ENCODE measurements at places on chromosomes 4 and X. TPM values are rescaled to one million over a fixed set of nuclear protein-coding genes. Genes with fewer than 3 reads are reported as not detected.

DNA sequence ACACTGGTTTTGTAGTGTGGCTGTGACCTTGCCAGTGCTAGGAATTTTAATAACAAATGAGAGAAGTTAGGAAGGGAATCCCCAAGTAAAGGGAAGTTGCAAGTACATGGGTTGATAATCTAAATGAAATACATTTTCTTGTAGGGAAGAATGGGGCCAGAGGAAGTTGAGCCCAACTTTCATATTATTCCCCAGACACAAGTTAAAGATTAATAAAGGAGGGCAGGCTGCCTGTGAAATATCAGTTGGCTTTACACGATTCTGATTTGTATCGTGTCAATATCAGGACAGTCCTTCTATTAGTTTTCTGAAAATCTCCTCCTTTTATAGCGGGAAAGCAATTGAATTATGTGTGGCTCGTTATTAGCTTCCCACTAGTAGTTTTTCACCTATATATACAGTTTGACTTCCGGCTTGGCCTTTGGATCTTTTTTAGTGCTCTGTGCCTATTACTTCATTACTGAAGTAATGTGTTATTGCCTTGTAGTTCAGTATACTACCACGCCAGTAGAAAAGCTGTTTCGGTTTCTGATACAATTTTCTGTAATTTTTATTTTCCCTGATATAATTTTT lies 1.7 kb downstream of the PDLIM5 start:
- DNase-seq = no peak

- no peak for DNase-seq
Observed at GRCh38 chr4:93867416-93868001, 39.0 kb downstream of the ATOH1 start.

DNA sequence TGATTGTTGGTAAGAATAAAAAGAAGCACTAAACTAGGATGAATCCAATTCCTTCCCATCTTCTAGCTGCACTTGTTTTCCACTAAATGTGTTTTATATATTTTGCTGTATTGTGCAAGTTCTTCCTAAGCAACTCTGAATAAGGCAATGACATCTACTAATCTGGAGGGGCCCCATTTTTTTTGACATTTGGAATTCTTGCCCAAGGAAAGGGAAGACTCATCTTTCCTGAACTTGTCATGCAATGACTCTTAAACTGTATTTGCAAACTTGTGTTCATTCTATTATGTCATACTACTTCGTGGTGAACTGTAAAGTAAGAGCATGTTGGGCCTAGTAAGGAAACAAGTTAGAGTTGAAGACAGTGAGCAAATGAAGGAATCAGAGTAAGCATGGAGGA lies 45.9 kb downstream of the FREM3 start:
- DNase-seq = no peak

GRCh38 chr4:158094413-158095134 lies 78.3 kb downstream of the GASK1B start:
- no peak for DNase-seq

DNA sequence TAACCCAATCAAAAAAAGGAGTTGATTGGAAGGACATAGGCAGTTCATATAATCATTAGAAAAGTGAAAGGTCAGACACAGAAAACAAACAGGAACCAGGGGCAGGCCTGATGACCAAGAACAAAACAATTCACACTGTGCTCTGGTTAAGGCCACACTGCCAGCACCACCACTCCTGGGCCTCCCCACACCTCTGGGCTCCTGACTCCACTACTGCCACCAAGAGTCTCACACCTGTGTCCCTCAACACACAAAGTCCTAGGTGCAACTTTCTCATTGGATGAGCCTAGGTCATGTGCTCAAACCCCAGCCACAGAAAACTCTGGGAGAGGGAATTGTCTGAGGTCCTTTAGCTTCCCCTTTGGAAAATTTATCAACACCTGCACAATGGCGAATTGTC lies 11.1 kb upstream of the FAM9C start:
- no peak for DNase-seq

- no peak for DNase-seq
Observed at GRCh38 chr4:117001077-117001476, 84.3 kb downstream of the TRAM1L1 start.

GRCh38 chr4:148442832-148443511 lies 758 bp upstream of the NR3C2 start:
- DNase-seq = no peak

DNA sequence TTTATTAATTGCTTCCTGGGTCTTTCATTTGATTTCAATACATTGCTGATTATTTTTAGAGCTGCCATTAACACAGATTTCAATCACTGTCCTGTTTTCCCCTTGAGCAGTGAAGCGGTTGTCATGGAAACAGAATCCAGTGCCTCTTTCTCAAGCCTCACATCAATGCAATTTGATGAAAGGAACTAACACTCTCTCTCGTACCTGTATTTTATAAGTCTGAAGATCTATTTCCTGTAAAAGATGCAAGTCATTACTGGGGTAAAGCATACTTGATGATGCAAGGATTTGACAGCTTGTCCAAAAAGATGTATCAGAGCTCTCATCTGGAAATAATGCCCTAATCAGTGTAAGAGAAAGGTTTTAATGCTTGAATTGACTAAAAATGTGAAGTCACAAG lies 17.9 kb upstream of the GASK1B start:
- DNase-seq = no peak

DNA sequence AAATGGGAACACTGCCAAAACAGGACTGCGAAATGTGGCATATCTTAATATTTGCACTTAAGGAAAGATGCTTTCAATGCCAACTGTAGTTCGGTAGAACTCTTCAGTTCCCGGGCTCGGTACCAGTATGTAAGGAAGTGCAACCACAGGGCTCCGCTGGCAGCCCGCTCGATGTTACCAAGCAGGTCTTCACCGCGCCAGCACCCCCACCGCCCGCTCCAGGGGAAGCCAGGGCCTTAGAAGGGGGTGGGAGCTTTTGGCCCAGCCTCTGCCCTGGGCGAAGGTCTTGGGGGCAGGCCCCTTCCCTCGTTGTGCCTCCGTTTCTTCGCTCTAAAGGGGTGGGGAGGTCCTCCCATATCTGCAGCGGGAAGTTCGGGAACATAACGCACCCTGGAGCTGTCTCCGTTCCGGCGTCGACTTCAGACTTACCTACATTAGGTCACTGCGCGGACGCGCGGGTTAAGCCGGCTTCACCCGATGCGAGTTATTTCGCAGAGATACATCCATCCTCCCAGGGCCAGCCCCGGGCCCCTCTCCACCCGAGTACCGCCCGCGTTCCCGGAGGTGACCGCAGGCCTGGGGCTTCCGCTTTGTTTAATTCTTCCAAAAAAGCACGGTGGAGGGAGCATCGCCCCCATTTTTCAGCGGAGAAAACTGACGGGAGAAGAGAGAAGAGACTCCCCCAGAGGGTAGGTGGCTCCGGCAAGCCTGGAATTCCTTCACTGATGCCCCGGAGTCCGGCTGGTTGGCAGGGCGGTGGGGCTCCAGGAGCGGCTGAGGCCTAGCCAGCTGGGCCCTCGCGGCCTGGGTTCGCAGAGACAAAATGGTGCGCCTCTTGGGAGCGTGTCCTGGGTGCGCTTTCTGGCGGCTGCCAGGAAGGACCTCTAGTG lies 1.0 kb upstream of the HMX1 start:
- no peak for DNase-seq

DNA sequence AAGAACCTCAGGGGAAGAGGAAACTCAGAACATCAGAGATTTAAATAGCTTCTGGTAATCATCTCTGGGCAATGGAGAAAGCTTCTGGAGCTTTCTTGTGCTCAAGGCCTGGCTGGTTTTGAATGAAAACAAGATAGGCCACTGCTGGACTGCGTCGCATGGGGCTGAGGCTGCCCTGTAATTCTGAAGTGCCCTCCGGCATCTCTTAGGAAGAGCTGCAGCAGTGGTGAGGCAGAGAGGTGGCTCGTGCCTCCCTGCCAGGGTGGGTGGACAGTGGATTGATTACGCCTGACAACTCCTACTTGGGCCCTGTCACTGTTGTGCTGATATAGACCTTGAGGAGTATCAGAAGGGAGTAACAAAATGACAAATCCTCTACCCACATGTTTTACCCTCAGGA lies 279.7 kb downstream of the NR3C2 start:
- DNase-seq = no peak

DNA sequence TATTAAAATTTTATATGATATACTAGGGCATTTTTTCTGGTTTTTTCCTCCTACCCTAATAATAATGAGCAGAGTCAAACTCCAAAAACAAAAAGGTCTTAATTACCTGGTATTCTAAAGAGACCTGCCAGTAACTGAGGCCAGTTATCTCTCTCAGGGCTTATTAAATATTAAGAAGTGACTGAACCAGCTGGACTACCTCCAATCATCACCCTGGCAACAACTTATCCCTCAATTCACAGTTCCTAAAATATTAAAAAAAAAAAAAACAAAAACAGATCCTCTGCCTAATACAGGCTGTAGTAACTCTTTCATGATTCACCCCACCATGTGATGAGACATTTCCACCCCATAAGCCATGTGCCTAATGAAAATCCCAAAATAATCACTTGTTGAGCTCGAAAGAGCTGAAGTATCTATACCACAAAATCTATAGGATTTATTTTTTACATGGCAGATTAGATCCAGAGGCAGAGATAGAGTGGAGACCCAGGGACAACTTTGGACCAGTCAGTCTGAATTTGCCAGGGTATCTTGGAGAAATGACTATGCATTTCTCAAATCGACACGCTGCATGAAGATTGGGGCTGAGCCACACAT lies 698.0 kb downstream of the FAT4 start:
- DNase-seq = no peak

DNA sequence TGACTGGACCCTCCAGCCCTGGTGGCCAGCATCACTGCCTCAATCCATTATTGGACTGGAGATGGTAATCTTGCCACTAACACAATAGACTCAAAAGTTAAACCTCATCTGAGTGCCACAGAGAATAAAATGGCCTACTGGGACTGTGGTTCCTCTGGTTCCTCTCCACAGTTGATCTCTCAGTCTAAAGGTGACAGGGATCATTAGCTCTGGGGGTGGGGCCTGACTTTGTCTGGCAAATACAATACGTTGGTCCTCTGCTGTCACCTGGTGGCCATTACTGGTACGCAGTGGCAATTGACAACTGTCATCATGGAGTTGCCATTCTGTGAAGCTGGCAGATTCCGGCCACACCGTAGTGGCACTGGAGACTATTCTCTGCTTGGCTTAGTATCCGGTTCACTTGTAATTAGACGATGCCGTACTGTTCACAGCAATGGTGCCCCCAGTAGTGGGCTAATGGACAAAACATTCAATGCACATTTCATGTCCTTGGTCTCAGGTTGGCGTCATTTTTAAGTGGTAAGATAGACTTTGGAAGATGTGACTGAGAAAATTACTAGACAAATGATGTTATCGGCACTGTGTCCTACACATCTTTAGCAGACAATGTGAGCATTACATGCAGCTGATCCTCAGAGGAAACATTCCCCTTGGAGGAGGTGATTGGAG lies 6.7 kb downstream of the FGFBP2 start:
- peak; percentile 79 for DNase-seq

DNA sequence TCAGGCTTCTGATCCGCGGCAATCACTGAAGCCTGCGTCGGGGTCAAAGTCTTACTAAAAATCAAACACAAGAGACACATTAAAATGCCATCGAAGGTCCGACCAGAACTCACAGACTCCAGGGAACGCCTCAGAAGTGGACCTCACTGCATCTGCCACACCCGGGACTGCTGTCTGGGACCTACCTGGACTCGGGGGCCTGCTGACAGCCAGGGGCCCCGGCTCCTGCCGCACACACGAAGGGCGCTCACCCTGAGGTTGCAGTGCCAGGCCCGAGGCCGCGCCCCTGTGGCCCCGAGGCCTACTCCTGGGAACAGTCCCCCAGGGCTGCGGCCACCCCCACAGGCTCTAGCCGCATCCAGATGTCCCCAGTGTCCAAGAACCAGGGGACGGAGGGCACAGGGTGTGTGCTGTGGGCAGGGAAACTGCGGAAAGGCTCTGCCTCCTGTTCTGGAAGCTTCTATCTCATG lies 7.4 kb downstream of the CTBP1 start:
- no peak for DNase-seq

- DNase-seq = no peak
Observed at GRCh38 chrX:109840585-109840984, 107.5 kb upstream of the ACSL4 start.

- DNase-seq = no peak
Observed at GRCh38 chr4:56416349-56416748, 19.1 kb downstream of the PPAT start.

DNA sequence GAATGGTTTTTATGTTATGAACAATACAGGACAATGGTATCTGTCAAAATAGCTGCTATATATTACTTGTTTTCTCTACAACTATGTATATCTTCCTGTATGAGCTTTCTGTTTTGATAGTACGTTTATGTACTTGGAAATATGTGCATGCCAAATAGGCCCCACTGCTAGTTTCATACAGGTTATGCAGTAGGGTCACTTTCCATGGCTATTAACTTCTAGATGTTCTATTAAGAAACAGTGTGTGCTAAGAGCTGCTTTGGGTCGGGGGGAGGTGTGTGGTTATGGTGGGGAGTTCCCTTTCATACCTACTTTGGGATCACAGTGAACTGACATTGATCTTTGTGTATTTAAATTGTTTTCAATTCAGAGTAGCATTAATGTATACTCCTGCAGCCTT lies 30.9 kb downstream of the RBPJ start:
- no peak for DNase-seq

DNA sequence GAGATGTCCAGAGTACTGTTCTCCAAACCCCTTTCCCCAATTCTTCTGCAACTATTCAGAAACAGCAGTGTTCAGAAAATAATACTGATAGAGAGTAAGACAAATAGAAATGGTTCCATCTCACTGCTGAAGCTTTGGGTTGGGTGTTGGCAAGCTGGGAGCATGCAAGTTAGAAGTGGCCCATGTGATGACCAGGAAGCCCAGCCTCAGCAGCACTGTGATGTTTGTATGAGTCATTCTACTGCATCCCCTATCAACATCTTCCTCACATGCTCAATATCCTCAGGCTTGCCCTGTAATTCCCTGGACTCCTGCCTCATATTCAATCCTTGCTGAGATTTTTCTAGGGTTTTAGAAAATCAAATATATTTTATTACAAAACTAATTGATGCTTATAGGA lies 96.5 kb downstream of the CHRDL1 start:
- no peak for DNase-seq

GRCh38 chr4:176845636-176846035 lies 52.9 kb upstream of the VEGFC start:
- no peak for DNase-seq

GRCh38 chr4:31106419-31106818 lies 386.2 kb downstream of the PCDH7 start:
- DNase-seq = no peak

GRCh38 chr4:69546134-69546765 lies 50.5 kb upstream of the UGT2B4 start:
- DNase-seq = no peak

DNA sequence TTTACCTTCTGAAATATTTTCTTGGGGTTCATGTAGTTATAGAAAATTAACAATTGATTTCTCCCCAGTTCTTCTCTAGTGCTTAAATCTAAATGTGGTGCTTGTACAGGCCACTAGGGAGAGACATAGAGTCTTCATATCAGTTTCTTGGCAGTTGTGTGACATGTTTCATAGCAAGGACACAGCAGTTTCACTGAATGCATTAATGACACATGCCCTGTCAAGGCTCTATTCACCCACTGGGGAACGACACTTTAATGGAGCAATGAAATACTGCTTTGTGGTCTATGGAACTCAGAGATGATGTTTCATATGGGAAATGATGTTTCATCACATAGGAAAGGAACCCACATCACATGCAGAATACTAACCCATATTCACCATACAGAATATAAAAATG lies 2.8 kb downstream of the VEGFC start:
- DNase-seq = no peak

GRCh38 chrX:24790166-24790565 lies 96.4 kb downstream of the POLA1 start:
- no peak for DNase-seq

Gene UGT2A3
- 45.2 TPM for total RNA-seq

Gene TEX13B
- total RNA-seq = not detected

Gene ETFDH
- total RNA-seq = 124 TPM

Gene FAM149A
- total RNA-seq = 33.1 TPM

Gene UGT2B7
- 377 TPM for total RNA-seq
